ENCODE measurements at places on chromosomes 6 and 20.

- no peak for DNase-seq
Measured at GRCh38 chr20:2150660-2151059, 49.0 kb downstream of the STK35 start.

DNA sequence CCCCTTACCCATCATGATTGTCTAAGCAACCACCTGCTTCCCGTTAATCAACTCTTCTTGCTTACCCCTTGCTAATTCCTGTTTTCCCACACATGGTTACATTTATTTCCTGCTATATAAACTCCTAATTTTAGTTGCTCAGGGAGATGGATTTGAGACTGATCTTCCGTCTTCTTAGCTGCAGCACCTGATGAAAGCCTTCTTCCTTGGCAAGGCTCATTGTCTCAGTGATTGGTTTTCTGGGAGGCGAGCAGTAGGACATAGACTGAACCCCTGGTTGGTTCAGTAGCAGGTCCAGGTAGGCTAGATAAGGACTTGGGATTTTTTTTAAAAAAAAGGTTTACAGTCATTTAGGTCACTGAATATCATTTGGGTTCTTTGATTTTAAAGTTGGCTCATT is 50.4 kb downstream of the PRND start:
- DNase-seq = no peak

GRCh38 chr20:2763186-2763585 is 37.2 kb downstream of the CPXM1 start:
- no peak for DNase-seq

- no peak for DNase-seq
Measured at GRCh38 chr6:134921276-134921675, 28.6 kb downstream of the ALDH8A1 start.

GRCh38 chr6:15096894-15097837 is 148.7 kb upstream of the JARID2 start:
- DNase-seq = peak; percentile 42

GRCh38 chr6:89487864-89488263 is 54.9 kb downstream of the ANKRD6 start:
- DNase-seq = no peak

DNA sequence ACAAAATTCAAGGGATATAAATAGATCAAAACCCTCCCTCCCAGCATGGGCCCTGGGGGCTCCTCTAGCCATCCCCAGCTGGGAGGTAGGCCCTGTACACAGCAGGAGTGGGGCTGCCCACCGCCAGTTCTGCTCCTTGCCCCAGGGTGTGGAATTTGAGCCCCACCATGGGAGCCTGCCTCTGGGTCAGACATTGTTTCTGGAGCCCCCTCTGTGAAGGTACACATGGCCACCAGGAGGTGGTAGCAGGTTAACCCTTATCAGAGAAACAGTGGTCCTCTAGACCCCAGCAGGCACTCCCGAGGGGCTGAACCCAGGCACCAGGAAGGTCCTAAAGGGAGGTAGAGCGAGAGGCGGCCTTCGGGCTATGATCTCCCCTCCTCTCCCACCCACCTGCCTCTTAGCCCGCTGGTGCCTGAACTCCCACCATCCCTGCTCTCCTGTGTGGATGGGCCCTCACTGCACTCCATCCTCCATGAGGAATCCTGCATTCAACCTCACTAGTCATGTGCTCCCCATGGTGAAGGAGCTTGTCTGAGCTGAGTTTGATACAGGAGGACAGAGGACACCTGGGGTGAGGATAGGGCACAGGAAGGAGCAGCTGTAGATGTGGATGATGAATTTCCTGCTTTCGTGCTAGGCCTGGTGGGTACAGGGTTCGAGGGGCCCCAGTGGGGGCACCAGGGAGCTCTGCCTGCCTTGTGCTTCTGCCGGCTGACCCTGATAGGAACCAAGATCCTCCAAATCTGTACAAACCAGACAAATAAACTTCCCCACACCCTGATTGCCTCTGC is 114.9 kb downstream of the GRM4 start:
- DNase-seq = no peak

DNA sequence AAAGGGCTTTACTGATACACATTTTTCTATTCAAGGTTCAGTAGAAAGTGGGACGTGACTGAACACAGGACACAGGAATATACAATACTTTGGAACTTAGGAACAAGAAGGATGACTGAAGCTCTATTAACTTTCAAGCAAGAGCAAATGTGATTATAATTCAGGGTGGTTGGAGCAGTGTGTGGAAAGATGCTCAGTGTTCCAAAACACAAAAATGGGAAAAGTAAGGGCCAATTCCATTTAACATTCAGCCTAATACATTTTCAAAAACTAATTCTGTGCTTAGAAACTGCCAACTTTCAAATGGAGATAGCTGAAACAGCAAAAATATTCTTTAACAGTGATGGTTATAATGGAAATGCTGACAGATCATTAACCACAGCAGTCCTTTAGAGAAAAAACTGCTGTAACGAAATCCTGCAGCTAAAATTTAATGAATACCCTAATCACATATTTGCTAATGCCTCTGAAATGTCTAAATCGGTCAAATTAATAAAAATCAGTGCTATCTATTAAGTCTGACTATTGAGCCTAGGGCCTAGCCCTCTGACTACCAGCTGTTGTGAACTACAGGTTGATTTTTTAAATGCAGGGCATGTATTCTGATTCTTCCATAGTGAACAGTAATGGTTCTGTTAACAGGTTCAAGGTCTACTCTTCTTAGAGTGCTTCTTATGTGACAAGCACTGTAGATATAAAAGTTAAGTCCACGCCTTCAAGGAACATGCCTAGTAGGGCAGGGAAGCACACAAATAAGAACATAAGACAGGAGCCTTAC is 45.9 kb downstream of the RARS2 start:
- DNase-seq = no peak

GRCh38 chr6:151665329-151665728 is 142.2 kb upstream of the ESR1 start:
- DNase-seq = no peak

- DNase-seq = peak; percentile 86
Measured at GRCh38 chr6:132060591-132060990, 109.4 kb upstream of the CCN2 start.

Measured in brain microvascular endothelial cell (primary cell).